ENCODE measurements at places on chromosomes 13 and 19.

GRCh38 chr19:1113986-1114483 lies 10.2 kb downstream of the GPX4 start:
- no peak for DNase-seq

GRCh38 chr13:44756276-44756810 lies 180.2 kb upstream of the TSC22D1 start:
- DNase-seq = no peak

- no peak for DNase-seq
Measured at GRCh38 chr13:69566104-69566716, 541.4 kb upstream of the ATXN8OS start.

- DNase-seq = no peak
Measured at GRCh38 chr13:54573186-54573585, 1544.6 kb downstream of the OLFM4 start.

DNA sequence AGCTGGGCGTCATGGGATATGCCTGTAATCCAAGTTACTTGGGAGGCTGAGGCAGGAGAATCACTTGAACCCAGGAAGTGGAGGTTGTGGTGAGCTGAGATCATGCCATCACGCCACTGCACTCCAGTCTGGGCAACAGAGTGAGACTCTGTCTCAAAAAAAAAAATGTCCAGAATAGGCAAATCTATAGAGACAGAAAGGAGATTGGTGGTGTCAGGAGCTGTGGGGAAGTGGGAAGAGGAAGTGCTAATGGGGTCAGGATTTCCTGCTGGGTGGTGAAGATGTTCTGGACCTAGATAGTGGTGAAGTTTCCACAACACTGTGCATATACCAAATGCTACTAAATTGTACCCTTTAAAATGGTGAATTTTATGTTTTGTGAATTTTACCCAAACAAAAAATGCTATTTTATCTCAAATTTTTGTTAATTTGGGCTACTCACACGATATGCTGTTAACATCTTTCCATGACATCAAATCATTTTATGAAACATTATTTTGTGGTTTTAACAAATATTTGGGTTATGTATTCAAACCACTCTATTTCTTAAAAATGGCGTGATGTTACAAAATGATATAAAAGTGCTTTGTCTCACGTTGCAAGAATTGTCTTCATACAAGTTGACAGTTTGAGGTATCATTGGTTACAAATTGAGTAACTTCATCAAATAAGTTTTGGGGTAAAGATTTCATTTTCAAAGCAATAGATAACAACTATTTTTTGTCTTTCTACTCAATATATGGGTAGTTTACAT lies 7.4 kb upstream of the CYP4F3 start:
- no peak for DNase-seq

DNA sequence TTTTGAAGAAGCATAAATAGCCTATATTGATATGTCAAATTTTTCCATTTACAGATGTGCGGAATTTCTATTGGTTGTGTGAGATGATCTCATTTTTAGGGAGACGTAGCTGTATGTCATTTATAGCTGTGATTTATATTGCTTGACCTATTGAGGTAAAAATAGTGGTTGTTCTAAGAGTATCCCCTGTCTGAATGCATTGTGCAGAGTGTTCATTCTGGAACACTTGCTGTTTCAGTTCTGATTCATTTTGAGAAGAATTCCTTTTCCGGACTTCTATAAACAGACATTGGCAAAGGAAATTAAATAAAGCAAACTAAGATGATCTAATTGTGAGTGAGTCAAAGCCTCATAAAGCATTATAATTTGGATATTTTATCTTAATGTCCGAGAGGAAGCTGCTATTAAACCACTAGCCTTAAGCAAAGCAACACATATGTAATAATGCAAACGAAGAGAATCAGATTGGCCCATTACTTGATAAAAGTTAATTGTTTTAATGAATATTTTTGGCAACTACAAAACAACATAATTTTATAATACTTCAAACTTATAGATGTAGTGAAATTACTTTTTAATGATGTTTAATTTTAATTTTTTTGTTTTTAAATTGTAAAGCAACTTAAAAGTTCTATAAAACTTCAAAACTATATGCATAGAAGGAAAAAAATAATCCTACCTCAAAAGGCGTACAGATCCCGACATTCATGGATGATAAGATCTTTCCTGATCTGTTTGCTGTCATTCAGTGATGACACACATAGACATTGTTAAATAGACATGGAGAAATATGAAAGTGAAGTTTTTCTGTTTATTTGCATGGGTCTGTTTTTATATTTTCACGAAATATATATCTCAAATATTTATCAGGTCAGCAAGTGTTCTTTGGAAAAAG lies 942.6 kb upstream of the SLC10A2 start:
- DNase-seq = no peak

- no peak for DNase-seq
Measured at GRCh38 chr13:55234311-55234710, 1906.4 kb upstream of the PRR20A start.

GRCh38 chr19:47469719-47470118 lies 2.0 kb downstream of the SLC8A2 start:
- no peak for DNase-seq

DNA sequence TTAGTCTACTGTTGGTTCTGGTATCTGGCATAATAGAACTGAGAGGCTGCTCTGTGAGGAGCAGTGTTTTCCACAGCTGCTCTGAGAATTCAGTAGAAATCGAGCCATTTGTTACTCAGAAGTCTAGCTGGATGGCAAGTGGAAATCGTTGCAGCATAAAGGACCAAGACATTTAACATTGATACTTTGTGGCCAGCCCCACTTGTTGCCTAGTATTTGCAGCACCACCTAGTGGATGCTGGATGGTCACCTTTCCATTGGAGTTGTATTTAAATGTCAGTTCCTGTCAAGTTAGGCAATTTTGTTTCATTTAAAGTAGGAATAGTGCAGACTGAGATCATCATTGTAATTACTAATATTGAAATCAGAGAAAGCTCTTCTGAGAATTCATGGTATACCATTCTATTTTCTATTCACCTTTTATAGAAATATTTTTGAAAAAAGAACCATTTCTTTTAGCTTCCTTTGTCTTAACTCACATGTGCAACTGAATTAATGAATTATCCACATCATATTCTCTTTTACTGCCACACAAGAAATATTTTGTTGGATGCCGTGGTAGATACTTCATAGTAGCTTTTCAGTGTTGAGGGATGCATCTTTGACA lies 64.6 kb downstream of the PDS5B start:
- DNase-seq = peak; percentile 28

GRCh38 chr13:75587679-75588078 lies 38.1 kb downstream of the UCHL3 start:
- DNase-seq = no peak

DNA sequence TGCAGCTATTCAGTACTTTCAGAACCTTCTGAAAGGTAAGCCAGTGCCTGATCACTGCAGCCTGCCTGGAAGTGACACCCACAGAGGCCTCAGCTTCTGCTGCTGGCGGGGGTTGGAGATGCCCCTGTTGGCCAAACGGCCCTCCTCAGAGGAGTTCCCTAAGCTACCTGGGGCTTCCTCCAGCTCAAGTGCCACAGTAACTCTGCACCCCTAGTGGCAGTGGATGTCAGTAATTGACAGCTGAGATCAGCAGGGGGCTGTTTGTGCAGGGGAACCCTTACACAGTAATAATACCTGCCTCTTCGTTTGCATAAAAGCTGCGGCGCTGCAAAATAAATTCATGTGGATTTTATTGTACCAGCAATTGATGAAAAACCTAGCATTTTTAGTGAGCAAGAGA lies 28.9 kb downstream of the TDRD12 start:
- DNase-seq = no peak

DNA sequence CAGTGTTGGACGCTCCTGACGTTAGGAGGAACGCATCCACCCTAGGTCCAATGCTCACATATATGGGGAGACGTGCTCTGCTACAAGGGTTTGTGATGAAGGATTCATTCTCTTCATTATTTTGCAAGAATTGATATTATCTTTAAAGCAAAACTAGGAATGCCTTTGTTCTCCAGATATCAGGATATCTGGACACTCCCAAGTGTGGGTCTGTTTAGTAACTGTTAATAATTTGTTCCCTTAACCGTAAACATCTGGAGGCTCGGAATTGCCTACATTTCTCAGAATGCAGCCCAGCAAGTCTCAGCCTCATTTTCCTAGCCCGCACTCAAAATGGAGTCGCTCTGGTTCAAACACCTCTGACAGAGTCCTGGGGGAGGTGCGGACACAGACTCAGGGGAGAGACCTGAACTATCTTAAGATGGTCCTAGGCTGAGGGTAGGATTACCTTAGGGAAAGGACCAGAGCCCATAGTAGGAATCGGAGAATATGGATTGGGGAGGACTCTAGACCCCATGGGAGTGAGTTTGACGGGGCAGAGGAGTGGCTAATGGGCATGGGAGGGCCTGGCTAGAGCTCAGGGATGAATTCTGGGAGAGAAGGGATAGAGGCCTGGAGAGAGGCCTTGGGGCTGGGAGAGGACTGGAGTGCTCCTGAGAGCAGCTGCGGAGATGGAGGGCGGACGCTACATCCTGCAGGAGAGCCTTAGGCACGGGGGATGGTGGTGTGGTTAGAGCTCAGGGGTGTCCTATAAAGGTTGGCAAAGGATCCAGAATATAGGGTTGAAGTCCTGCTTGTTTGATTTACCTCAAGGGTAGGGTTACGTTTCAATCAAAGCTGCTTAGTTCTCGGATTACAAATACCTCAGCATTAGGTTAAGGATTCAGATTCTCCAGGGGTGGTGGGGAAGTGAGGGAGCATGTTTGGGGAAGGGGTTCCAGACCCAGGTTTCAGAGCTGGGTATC lies 43.2 kb downstream of the ZNF331 start:
- DNase-seq = no peak

DNA sequence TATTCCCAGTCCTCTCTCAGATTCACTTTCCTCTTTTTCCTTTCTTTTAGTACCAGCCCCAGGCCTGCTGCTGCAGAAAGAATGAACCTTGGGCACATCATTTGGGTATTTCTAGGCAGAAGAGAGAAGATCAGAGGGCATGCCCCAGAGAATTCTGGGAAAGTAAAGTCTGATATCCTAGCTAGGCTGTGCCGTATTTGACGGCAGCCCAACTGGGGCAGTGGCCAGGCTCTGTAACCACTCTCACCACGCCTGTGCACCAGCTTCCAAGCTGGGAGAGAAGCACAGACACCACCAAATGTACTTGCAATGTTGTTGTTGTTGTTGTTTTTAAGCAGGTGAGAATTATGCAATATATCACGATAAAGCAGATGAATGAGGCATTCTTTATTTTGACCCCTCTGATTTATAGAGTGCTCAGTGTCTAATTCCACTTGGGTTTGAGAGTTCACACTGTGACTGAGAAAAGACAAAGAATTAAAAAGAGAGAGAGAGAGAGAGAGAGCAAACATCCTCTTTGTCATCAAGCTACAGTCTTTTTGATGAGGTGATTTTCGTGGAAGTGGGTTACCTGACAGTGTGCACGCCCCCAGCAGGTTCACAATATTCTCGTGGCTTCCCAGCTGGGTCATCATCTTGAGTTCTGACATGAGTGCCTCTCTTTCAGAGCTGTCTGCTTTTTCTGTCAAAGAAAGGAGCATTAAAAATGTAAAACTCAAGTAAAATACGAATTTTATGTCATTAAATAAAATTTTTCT lies 39.3 kb upstream of the URAD start:
- no peak for DNase-seq

All from stimulated activated effector memory CD8-positive, alpha-beta T cell treated with anti-CD3 and anti-CD28 coated beads, Interleukin-12 subunit alpha, Interleukin-12 subunit beta, amount 100 ng/mL, for 72 hours (primary cell).